Inflammatory macrophage (primary cell): ENCODE measurements at places on chromosomes 7 and 10.

- DNase-seq = no peak
Measured at GRCh38 chr7:28155964-28156363, 24.6 kb downstream of the JAZF1 start.

DNA sequence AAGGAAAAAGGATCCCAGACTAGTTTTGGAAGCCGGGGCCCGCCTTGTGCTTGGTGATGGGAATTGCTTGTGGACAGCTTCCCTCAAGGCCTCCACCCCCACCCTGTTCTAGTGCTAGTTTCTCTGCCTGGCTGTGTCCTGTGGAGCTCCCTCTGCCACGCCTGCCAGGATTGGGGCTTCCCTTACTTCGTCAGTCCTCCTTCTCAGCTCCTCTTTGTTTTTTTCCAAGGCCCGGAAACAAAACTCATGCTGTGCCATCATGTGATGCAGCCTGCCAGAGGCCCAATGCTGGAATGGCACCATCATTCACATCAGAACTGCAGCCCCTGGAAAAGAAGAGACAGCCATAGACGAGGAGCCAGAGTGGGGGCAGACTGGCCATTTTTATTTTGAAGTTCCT, 11.2 kb downstream of the YKT6 start:
- DNase-seq = no peak

- DNase-seq = no peak
Measured at GRCh38 chr7:14747701-14748100, 154.8 kb downstream of the DGKB start.

DNA sequence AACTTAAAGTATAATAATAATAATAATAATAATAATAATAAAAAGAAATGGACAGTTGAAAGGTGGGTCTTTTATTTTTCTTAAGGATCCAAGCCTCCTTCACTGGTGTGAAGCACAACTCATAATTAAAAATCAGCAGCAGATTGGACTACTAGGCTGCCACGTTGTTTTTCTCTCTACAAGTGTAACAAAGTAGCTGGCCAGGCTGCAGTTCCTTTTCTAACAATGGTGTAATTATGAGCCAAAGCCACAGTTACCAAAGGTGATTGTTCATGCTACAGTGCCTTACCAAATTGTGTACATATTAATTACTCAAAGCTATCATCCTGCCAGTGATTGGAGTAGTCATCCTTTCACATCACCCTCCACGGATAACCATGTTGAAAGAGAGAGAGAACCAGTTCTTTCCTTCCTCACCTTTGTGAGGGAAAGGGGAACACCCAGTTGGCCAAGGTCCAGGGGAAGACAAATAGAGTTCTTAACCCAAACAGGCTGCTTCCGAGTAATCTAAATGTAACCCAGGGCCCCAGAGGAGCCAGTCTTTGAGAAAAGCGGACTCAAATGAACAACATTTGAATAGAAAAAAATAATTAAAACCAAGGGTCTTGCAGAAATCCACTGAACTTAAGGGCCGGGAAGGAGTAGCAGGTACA, 86.3 kb upstream of the NPS start:
- no peak for DNase-seq

GRCh38 chr10:74598891-74599566, 227.4 kb upstream of the KAT6B start:
- no peak for DNase-seq

DNA sequence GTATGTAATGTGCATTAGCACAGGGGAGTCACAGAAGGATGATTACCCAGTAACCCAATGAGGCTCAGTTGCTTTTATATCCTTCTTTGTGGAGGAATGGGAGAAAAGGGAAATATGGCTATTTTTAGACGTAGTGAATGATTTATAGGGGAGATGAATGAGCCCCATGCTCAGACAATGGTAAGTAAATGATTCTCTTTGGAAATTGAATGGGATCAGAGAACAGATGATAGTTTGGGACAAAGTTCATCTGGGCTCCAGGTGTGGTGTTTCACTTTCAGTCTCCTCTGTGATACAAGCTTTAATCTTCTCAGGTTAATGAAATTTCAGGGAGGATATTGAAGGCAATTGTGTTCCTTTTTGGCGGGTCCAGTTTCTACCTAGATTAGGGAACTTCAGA, 63.0 kb upstream of the MPP7 start:
- no peak for DNase-seq

GRCh38 chr7:69568266-69568665, 30.0 kb upstream of the AUTS2 start:
- DNase-seq = no peak

- no peak for DNase-seq
Measured at GRCh38 chr10:104735036-104735756, 94.1 kb downstream of the SORCS3 start.

DNA sequence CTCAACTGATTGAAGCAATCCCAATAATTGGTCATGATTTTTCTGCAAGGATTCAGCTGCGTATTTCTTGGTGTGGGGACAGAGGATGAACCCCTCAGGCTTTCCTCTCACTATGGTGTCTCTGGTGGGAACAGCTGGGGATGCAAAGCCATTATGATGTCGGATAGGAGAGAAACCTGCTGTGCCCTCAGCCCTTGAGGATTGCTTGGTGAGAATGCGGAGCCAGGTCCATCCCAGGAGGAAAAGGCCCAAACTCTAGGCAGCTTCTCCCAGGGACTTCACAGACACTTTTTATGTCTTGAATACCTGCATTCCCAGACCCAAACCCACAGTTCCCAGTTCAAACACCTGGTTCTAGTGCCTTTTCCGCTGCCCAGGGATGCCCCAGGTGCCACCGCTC, 302.0 kb downstream of the WDR37 start:
- no peak for DNase-seq

- DNase-seq = no peak
Measured at GRCh38 chr7:11642276-11642675, 189.7 kb downstream of the THSD7A start.

GRCh38 chr7:26011039-26011696, 140.8 kb upstream of the NFE2L3 start:
- DNase-seq = no peak

GRCh38 chr7:77855371-77856083, 57.0 kb downstream of the PHTF2 start:
- no peak for DNase-seq

DNA sequence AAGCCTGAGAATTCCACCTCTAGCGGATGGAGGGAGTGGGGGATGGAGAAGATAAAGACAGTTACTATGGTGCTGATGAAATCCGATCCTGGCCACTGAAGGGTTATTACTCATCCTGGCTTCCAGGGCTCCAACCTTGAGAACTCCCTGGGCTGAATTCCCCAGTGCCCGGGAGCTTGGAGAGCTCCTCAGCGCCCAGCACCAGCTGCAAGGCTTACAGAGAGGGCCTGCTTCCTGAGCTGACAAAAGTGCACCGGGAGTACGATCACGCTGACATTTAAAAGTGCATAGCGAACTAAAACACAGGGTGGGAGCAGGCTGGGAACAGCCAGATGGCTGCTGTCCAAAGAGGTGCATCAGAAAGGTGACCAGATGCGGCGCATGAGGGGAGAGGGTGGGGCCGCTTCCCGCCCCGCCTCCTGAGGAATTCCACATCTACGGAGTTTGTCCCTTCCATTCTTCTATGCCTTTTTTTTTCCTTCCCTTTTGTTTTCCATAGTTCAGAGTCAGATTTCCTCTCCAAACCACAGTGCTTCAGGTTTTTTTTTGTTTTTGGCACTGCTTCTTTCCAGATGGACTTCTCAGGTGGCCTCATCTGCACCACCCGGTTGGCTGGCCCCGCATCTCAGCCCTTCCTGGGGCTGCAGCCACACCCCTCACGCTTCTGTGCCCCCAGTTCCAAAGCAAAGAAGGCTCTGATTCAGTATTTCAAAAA, 62.4 kb upstream of the MKRN1 start:
- DNase-seq = no peak
